ENCODE measurements at places on chromosomes 2 and 18.

- no peak for DNase-seq
These were observed 516.6 kb upstream of the NXPH2 start for GRCh38 chr2:139296672-139297209.

DNA sequence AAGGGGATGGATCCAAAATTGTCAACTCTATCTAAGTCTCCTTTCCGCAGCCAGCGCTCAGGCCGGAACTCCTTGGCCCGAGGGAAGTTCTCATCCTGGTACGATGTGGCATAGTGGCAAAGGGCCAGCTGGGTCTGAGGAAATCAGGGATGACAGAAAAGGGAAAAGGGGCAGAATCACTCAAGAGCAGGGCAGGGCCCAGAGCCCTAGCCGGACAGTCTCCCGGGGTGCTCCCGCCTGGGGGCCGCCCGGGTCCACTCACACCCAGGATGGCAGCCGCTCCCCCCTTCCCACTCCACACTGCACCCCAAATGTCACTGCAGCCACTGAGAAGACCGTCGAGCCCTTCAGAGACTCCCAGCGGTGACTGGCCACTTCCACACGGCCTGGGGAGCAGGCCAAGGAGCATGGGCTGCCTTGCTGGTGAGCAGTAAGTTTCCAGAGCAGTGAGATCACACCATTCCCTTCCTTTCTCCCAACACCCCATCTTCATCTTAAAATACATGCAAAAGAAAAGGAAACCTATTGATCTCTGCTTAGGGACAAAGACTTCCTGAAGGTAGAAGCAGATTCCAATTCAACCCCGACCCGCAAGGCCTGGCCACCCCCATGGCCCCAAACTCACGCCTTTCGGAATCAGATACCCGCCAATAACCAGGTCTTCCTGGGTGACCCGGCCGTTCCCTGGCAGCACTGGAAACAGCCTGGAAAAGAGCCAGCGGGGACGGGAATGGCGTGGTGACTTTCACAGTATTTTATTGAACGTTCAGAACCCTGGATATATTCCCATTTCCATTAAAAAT is 26.7 kb downstream of the CYP27C1 start:
- DNase-seq, result no peak

GRCh38 chr2:119282146-119282995 is 58.7 kb downstream of the STEAP3 start:
- DNase-seq, result no peak

GRCh38 chr2:66456183-66457041 is 21.5 kb downstream of the MEIS1 start:
- no peak for DNase-seq

DNA sequence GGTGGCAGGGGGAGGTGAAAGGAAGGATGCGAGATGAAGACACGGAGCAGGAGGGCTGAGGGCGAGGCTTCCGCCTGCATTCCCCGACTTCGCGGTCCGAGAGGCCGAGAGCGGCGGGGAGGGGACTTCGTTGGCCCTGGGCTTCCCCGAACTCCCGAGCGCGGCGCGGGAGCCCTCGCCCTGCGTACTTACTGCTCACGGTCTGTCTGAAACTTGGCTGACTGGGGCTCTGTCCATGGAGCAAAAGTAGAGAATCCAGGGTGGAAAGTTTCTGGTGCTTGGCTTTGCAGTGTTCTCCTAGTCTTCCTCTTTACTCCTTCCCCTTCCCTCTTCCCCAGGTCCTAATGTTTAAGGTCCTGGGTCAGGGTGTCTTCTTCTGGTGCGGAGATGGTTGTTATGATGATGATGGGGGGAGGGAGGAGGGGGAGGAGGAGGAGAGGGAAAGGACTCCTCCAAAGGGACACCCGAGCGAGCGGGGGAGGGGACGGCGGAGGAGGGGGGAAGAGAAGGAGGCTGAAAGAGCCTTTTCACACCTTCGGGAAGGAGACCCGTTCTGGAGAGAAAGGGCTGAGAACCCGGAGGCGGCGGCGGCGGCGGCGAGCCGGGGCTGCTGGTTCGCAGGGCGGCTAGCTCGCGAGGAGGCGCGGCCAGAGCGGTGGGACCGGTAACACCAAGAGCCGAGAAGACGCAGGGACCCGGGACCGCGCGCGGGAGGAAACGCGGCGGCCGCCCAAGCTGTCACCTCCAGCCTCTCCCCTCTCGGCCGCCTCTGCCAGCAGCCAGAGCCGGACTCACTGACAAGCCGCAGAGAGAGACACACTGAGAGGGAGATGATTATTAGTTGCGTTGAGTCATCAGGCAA is at the start of gene SATB2:
Gene SATB2 (minus strand): TSS at position 793 of the 862 bp plus-strand sequence. CDS start 1,902 bp downstream, outside the sequence.
- DNase-seq, result peak; percentile 13

GRCh38 chr18:36451454-36452251 is 154.1 kb downstream of the FHOD3 start:
- no peak for DNase-seq

GRCh38 chr2:239377591-239377990 is 23.2 kb downstream of the HDAC4 start:
- no peak for DNase-seq

GRCh38 chr2:100807707-100808106 is 12.2 kb upstream of the NPAS2 start:
- no peak for DNase-seq

GRCh38 chr2:239751679-239752355 is 273.3 kb downstream of the NDUFA10 start:
- no peak for DNase-seq

GRCh38 chr2:109422071-109422757 is 191.6 kb downstream of the SEPTIN10 start:
- DNase-seq, result no peak

GRCh38 chr2:44652701-44653100 is 288.8 kb upstream of the SIX3 start:
- no peak for DNase-seq

GRCh38 chr2:14751581-14751980 is 119.1 kb downstream of the LRATD1 start:
- DNase-seq, result no peak

DNA sequence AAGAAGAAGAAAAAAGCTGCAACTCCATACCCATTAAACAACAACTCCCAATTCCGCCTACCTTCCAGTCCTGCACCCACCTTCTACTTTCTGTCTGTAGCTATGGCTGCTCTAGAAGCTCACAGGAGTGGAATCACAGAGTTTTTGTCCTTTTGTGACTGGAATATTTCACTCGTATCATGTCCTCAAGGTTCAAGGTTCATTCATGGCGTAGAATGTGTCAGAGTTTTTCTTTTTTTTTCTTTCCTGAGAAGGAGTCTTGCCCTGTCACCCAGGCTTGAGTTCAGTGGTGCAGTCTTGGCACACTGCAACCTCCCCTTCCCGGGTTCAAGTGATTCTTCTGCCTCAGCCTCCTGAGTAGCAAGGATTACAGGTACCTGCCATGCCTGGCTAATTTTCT is 97.4 kb upstream of the ODC1 start:
- DNase-seq, result no peak

- no peak for DNase-seq
These were observed 26.6 kb upstream of the GLI2 start for GRCh38 chr2:120708944-120709607.

DNA sequence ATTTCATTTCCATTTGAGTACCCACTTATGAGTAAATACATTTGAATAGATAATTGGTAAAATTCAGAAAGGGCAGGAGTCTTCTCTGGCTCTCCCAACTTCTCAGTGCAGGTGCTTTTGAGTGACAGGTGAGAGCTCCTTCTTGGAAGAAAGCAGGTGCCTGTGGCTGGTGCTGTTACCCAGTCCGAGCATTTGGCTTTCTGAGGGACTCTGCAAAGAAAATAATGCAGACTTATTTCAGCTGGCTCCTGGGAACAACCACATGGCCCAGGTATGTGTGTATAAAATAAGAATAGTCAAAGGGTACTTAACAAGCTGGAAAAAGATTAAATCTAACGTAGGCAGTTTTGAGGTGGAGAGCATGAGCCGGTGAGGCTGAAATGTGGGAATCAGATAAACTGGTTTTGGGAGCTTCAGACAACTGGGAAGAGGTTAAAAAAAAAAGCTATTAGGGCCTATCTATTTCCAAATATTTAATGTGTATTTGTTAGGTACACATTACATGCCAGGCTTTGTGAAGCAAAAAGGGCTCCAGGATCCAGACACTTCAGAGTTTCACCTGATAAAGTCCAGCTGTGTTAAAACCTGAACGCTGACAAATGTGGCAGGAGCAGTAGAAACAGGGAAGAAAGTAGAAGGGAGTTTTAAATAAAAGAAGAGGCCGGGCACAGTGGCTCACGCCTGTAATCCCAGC is 20.6 kb downstream of the ZNF236 start:
- DNase-seq, result no peak

DNA sequence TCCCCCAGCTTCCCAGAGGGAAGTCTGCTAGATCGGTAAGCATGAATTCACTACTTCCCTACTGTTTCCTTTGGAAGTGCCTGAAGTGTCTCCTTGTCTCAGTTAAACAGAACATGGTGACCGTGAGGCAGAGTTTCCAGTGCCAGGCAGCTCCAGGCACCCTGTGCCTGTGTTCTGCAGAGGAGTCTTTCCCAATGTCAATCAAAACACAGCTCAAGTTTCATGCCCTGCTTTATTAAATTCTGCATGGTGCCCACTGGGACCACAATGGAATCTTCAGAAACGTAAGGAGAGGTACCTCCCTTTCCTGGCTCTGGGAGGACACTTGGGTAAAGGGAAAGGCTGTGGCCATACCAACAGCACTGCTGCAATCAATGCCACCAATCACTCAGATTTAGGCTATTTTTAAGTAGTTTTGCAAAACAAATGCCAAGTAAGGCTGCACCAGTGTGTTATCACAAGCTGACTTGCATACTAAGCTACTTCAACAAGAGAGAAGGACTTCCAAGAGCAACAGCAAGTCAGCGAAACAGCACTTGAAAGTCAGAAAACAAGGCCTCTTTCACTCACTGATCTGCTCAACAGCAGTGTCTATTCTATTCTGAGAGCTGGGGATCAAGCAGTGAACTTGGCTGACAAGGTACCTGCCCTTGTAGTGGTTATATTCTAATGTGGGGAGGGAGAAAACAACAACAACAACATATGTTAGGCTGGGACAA is 14.9 kb downstream of the LPIN2 start:
- no peak for DNase-seq

GRCh38 chr18:29076645-29077044 is 899.7 kb upstream of the CDH2 start:
- DNase-seq, result no peak

DNA sequence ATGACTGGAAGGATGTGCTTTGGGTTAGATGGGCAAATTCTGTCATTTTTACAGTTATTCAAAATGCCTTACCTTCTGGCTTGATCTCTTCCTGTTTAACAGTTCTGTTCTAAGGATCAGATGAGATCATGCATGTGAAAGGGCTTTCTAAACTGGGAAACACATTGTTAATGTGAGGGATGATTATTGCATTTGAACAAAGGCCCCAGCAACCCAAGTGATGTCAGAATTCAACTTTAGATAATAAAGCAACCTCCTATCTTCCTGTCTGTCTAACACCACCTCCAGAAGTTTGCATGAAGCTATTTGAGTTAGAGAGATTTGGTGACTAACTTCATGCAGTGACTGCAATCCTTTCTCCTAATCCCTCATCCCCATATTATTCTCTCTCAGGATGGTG is 77.8 kb upstream of the B3GNT2 start:
- DNase-seq, result no peak

DNA sequence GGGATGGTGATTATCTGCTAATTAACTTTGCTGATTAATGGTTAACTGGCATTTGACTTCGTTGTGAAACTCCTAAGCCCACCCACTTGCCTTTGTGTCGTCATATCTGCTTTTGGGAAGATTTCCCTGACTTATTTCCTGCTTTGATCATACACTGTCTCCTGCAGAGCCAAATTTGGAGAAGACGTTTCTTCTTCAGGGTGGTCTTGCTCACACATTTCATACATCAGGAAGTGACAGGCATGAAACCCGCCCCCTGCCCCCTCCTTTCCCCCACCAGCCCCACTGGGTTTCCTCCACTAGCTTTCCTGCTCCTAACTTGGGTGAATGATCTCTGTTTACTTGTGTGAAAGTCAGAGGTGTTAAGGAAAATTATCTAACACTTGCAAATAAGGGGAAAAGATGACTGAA is 300.1 kb downstream of the TSN start:
- no peak for DNase-seq

GRCh38 chr2:55169915-55170314 is 62.2 kb downstream of the CLHC1 start:
- no peak for DNase-seq

DNA sequence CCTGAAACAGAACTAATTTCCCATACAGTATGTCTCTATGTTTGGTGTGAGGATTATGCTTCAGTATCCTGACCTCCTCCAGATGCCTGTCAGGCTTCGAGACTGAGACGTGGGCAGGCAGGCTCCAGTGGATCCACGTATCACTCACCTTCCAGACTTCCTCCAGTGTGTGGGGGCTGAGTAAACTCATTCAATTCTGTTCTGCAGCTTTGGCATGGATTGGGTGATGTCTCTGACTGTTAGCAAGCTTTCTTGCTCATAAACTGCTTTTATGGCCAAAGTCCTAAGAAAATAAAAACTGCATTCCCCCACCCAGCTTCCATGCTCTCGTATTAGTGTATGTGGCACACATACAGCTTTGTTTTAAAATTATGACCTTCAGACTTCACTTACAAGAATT is 53.6 kb downstream of the CCDC93 start:
- DNase-seq, result no peak

DNA sequence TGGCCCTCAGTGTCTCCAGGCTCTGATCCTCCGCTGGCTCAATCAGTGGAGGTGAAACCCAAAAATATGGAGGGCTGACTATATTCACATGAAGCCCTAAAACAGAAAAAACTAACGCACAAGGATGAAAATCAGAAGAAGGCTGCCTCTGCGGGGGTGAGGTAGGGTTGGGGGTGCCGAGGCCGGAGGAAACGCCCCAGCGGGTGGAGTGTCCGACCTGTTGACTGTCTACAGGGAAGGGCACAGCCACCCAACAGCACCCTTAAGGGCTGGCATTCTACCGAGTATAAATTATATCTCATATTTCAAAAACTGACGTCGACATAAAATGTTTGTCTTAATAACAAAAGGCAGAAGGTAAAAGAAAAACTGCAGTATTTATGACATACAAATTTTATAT is 223.5 kb downstream of the HDAC4 start:
- DNase-seq, result no peak

- no peak for DNase-seq
These were observed 9.6 kb upstream of the NPPC start for GRCh38 chr2:231935815-231936214.

DNA sequence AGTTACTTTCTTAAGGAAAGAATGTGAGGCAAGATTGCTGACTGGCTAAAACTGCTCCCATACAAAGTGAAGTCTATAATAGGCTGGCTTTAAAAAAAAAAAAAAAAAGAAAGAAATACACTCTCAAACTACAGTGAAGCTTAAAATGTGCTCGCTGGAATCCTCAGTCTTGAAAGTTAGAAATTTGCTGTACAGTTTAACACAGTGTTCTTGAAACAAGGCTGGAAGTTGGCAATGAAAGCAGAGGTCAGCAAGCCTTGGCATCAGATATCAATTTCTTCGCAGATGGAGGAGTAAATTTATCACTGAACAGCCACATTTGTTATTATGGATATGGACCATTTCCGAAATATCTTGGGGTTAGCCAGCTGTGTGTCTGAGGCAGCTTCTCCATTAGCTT is 392.9 kb downstream of the ZNF516 start:
- no peak for DNase-seq

GRCh38 chr2:38649176-38649728 is 16.7 kb upstream of the GALM start:
- no peak for DNase-seq

GRCh38 chr2:3745920-3746319 is 42.5 kb downstream of the DCDC2C start:
- DNase-seq, result no peak
